ENCODE measurements at places on chromosomes 6 and 20.

DNA sequence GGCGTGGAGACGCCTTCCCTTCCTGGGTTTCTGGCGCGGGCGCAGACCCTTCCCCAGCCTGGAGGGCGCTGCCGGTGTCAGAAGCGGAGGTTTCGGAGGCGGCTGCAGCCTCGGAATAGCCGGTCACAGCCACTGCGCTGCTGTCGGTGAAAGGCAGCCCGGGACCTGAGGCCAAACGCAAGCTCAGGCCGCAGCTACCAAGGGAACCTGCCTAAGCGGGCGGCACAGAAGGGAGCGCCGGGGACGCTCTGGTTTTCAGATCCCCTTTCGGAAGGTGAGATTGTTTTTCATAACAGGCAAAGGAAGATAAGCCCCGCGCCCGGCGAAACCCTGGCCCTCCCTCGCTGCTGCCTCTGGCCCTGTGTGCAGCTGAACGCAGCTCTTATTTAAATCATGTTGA lies 116.5 kb downstream of the FAM120B start:
- DNase-seq: no peak

- DNase-seq: no peak
These were observed 19.4 kb downstream of the GPX6 start for GRCh38 chr6:28496099-28496779.

DNA sequence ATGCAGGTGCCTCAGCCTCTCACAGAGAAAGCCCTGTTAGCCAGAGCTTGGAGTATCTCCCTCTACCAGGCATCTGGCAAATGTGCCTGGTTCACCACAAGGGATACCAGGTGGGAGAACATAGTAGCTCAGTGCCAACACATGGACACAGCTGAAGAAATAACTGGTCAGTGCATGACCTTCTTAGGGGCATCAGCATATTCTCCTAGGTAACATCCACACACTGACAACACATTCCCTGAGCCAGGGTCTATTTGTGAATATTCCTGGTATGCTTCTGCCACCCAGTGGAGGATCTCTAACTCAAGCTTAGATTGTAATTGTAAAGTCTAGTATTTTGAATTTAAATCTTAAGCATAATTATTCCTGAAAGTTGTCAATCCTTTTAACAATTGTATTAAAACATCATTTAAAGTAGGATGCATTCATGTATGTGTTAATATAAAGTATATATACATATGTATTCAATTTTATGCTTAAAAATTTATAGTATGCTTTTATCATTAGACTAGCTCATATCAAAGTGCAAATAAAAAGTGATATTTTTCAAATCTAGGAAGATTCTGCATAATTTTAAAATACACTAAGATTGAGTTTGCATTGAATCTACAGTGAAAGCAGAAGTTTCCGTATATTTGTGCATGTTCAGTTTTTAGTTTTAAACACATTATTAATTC lies 45.3 kb upstream of the COL21A1 start:
- no peak for DNase-seq

- DNase-seq: no peak
These were observed 40.5 kb downstream of the PLN start for GRCh38 chr6:118588626-118589025.

DNA sequence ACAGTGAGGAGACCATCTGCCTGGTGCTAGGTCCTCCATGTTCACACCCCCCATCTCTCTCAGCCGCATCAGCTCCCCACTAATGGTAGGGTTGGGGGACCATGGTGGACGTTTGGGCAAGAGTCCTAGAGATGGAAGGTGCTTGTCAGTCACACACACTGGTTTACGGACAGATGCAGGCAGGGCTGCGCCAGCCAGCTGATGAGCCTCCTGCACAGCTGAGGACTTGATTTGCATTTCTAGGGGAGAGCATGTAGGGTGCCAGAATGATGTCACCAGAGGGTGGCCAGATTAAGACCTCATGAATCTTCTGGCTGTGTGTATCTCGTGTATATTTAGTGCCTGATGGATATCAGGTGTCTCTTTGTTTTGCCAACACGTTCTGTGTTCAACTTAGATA lies 28.6 kb downstream of the CST8 start:
- DNase-seq: no peak

Data from activated gamma-delta T cell (primary cell).